ENCODE measurements at places on chromosomes 5 and 9.

DNA sequence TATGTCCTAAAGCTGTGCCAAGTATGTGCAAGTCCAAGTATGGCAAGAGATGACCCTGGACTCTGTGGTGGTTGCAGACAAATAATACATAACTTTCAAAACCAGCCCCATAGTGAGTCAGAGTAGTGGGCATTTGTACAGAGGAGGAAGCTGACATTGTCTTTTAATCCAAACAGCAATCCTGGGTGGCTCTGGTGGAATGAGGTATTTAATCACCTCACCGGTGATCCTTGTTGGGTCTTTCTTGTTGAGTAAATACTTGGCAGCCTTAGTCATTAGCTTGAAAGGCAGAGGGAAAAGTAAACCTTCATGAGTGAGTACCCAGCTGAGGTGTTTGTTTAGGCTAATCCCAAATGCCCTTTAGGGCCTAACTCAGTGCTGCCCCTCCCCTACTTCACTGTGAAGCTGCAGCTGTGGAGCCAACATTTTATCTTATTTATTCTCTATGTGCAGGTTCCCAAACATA lies 148.7 kb upstream of the SLC12A2 start:
- no peak for DNase-seq

- no peak for DNase-seq
These were observed 568.0 kb downstream of the MTRR start for GRCh38 chr5:8436924-8437323.

DNA sequence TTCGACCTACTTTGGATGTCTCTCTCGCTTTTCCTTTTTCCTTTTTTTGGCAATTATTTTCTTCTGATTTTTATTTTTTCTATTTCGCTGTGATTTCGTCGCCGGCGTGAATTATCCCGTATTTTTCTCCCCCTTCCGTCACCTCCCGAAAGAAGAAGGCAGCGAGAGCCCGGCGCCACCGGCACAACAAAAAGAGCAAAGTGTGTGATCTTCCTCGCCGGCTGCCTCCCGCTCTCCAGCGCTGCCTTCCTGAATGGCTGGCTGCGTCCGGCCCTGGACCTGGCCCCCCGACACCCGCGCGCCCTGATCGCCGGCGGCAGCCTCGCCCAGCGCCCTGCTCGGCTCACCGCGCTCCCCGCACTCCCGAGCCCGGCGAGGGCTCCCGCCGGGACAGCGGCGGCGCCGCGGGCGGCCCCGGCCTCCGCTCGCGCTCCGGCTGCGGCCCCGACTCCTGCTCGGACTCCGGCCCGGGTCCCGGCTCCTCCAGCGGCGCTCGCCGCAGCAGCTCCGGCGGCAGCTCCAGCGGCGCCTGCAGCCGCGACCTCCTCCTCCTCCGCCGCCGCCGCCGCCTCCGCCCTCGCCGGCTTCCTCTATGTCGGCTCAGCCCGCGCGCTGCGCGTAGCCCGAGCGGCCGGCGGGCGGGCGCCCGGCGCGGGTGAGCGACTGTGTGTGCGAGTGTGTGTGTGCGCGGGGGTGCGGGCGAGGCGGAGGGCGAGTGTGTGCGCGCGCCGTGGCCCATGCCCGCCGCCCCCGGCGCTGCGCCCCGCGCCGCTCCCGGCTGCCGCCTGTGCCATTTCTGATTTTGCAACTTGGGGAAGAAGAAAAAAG lies 960 bp downstream of the NR2F1 start:
- DNase-seq = no peak

- no peak for DNase-seq
These were observed 1523.6 kb upstream of the WWC1 start for GRCh38 chr5:166767858-166768257.
